ENCODE measurements at places on chromosomes 2 and 18. TPM values are rescaled to one million over a fixed set of nuclear protein-coding genes. Genes with fewer than 3 reads are reported as not detected.

Gene CCL20
- not detected for total RNA-seq

Gene CYTIP
- 0.06 TPM for total RNA-seq

DNA sequence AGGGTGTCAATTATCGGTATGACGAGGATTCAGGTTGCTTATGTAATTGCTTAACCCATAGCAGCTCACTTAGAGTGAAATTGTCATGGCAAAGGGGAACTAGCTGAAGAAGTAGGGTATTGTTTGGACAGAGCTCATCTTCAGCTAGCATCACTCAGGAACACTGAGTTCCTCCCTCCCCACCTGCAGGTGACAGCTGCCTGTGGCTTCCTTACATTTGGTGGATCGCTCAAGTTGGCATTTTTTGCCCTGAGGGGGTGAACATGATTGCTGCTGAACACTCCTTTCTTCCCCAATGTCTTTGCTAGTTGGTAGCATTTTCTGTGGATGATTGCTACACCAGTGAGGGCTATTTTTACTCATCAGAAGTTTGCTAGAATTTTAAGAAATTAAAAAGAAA is 86.7 kb upstream of the THUMPD2 start:
- DNase-seq = no peak

GRCh38 chr2:176566961-176567360 is 297.7 kb downstream of the MTX2 start:
- DNase-seq = no peak

All from H4 (cell line).